Aortic smooth muscle cell (primary cell): ENCODE measurements at places on chromosomes 5 and 9. TPM values are rescaled to one million over a fixed set of nuclear protein-coding genes. Genes with fewer than 3 reads are reported as not detected.

Gene C5
- total RNA-seq: 8.2 and 10.9 TPM in 2 replicates

Gene SLC6A7
- 0.06 TPM in 1 of 2 replicates, not detected in the other for total RNA-seq

Gene CTSV
- 0.26 and 0.37 TPM in 2 replicates for total RNA-seq

Gene TNFSF15
- total RNA-seq: 0.19 and 1.3 TPM in 2 replicates

Gene TXNDC8
- total RNA-seq: not detected in 2 replicates

Gene ZNF367
- 10.1 and 15.9 TPM in 2 replicates for total RNA-seq

Gene PCDHA9
- under 0.01 and 0.06 TPM in 2 replicates for total RNA-seq

Gene CATSPER3
- total RNA-seq: 0.13 and 0.25 TPM in 2 replicates
